ENCODE measurements at places on chromosomes 1 and 21.

- no peak for DNase-seq
These were observed 39.6 kb downstream of the KCTD3 start for GRCh38 chr1:215606564-215607168.

- no peak for DNase-seq
These were observed 177.5 kb downstream of the VPS13D start for GRCh38 chr1:12407050-12407961.

GRCh38 chr1:185853739-185854138 lies 119.5 kb downstream of the HMCN1 start:
- no peak for DNase-seq

GRCh38 chr1:28370239-28371009 lies 884 bp downstream of the PHACTR4 start:
- no peak for DNase-seq

DNA sequence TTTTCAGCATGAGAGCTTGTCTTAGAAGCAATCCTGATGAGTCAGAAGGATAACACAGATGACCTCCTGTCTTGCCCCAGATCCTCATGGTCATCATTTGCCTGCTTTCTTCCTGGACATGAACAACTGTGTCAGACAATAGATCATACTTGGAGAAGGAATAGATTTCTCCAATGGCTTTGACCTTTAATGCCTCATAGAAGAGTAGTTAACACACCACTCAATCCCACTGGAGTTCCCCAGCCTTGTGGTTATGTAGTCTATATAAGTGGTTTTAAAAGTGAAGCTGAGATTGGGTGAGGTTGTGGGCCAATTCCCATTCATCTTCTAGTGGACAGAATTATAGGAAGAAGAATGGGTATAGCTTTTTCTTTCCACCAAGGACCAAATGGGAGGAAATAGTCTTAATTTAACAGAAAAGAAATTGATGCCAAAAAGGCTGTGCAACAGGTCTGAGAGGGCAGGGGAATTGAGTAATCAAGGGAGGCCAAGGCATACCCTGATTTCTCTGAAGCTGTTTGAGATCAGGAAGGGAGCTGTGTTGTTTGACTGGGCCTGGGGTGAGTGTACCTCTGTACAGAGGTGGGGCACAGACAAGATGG lies 14.4 kb downstream of the PRCC start:
- no peak for DNase-seq

DNA sequence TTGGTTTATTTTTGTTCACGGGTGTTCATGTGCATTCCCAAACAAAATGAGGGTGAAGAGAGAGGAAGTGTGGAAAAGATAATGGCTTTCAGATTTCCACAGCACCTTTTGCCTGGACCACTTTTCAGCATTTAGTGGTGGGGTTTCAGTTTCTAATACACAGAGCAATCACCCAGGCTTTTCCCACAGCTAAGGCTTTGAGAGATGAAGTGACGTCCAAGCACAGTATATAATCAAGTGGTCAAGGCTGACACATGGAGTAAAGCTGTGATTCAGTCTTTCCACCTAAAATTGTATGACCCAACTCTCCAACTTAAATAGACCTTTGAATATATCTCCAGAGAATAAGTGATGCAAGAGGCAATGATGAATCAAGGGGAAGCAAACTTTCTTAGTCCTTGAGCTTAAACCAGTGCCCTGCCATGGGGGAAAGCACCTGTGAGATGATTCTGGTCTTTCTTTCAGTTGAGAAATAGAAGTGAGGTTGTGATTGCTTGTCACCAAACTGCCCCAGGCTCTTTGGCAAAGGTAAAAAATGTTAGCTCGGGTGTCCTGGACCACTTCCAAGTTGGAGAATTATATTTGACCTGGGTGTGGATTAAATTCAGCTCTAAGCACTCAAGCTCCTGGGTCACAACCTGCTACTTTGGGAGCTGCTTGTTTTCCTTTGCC lies 2.4 kb upstream of the PIK3R3 start:
- DNase-seq: peak; percentile 42

- DNase-seq: no peak
These were observed 10.8 kb downstream of the BLACAT1 start for GRCh38 chr1:205444931-205445645.

GRCh38 chr1:180213401-180214170 lies 16.5 kb upstream of the LHX4 start:
- no peak for DNase-seq

DNA sequence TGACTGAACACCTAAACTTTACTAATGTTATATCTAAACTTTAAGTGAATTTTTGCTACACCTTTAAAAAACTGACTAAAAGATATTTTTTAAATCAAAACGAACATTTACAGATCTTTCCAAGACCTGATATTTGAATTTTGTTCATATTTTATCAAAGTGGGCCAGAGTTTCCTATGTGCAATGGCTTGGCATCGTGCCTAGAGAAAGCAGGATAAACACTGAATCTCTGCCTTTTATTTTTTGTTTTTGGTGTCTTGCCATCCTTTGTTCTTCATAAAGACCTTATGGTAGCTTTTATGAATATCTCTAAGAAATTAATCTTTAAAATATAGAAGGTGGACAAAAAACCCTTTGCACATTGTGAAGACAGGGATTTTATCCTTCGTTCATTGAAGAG lies 25.8 kb upstream of the VPS26C start:
- DNase-seq: no peak

Data from NCI-H774 (cell line).